ENCODE measurements at places on chromosomes 5 and 9.
A peak's percentile ranks its signal among the peaks of the same experiment; 100 is the strongest.

GRCh38 chr9:7358876-7359275, 440.7 kb downstream of the DMAC1 start:
- no peak for DNase-seq

DNA sequence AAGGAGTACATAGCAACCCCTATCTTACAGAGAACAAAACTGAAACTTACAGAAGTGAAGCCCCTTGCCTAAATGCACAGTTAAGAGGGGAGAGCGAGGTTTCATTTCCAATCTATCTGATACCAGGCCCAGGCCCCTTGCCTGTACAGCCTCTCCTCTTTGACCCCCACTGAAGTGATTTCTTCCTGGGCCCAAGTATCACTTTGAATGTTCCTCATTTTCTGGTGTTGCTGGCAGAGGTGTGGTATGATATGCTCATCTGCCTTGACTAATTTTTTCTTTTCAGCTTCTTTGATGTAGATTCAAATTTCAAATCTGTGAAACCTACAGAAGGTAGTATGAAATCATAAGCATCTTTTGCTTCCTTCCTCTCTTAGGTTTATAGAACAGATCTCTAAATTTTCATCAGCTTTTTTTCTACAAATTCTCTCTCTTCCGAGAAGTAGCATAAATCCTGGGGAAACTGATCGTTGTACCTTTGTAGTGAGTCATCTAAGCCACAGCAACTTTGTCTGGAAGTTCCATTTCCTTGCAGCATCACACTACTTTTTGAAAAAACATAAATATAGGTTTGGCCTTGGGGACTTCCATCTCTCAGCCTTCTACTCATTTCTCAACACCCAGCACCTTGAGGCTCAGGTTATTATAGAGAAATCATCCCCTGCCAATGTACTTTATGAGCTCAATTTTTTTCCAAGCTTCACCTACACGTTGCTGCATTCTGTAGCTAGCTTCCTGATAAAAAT, 402.4 kb upstream of the PTGER4 start:
- DNase-seq = no peak

DNA sequence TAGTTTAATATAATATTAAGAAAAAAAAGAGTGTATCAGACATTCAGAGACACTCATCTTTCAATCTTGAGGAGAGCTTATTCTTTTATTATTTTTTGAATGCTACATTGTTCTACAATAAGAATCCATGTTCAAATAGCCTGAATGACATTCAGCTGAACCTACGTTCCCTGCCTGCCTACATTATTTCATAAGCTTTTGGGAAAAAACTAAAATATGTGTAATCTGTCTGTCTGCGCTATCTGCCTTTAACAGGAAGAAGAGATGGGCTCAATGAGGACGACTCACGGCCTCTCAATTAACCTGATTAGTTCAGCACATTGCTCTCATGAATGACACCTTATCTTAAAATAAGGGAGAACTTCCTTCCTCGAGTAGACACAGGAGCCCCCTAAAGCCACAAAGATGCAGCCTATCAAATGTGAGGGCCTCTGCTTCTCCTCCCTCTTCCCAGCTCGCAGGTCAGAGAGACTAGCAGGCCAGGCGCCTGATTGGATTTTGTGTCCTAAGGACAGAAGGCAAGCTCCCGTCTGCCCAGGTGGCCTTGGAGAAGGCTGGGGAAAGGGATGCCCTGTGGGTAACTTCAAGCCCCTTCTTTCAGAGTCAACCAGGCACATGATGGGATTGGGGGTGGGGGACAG, 37.8 kb downstream of the EBF1 start:
- DNase-seq = no peak

- no peak for DNase-seq
These were observed 20.3 kb downstream of the SLC45A2 start for GRCh38 chr5:33964132-33964700.

- DNase-seq = no peak
These were observed 15.4 kb downstream of the GNPDA1 start for GRCh38 chr5:141997358-141997960.

GRCh38 chr5:60287174-60287771, 393.7 kb upstream of the PDE4D start:
- peak; percentile 44 for DNase-seq

GRCh38 chr5:83482961-83483360, 11.4 kb downstream of the VCAN start:
- peak; percentile 24 for DNase-seq

GRCh38 chr5:134445856-134446818, 34.5 kb upstream of the CDKN2AIPNL start:
- no peak for DNase-seq

- DNase-seq = no peak
These were observed 42.1 kb downstream of the LRRTM2 start for GRCh38 chr5:138833080-138833479.

- no peak for DNase-seq
These were observed 43.8 kb upstream of the CER1 start for GRCh38 chr9:14766299-14766698.

DNA sequence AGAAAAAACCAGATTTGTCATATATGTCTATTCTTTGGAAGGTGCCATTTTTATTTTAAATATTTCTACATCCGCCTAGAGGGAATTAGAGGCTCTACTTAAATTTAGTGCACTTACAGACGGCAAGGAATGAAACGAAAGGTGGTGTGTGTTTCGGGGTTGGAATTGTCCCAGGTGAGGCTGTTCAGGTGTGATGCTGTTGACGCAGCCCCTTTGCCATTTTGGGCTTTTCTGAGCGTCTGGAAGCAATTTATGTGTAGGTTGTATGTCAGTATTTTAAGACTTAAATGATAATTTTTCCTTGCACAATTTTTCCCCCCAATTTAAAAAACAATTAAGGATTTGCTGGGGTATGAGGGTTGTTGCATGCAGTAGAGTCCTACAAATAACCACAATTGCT, 2.0 kb downstream of the TENT4A start:
- no peak for DNase-seq

- DNase-seq = no peak
These were observed 95.5 kb upstream of the RAPGEF1 start for GRCh38 chr9:131835151-131835910.
